ENCODE measurements at places on chromosomes 7 and 10. TPM values are rescaled to one million over a fixed set of nuclear protein-coding genes. Genes with fewer than 3 reads are reported as not detected.

CYP3A4 gene
- not detected for total RNA-seq

CSGALNACT2 gene
- total RNA-seq: 15.0 TPM

FIGNL1 gene
- 29.9 TPM for total RNA-seq

OR2A42 gene
- 0.09 TPM for total RNA-seq

AKR1C8 gene
- total RNA-seq: not detected
